Activated T-helper 9 cell treated with anti-CD3 and anti-CD28 coated beads, Interleukin-2, amount 50 U/mL, for 16 hours (primary cell): ENCODE measurements at places on chromosomes 5 and 9.

- no peak for DNase-seq
Measured at GRCh38 chr9:135533674-135534073, 12.3 kb upstream of the OBP2A start.

- no peak for DNase-seq
Measured at GRCh38 chr5:138330813-138331448, 673 bp downstream of the CDC25C start.

GRCh38 chr9:17994695-17995425 is 416.0 kb downstream of the SH3GL2 start:
- DNase-seq: no peak

DNA sequence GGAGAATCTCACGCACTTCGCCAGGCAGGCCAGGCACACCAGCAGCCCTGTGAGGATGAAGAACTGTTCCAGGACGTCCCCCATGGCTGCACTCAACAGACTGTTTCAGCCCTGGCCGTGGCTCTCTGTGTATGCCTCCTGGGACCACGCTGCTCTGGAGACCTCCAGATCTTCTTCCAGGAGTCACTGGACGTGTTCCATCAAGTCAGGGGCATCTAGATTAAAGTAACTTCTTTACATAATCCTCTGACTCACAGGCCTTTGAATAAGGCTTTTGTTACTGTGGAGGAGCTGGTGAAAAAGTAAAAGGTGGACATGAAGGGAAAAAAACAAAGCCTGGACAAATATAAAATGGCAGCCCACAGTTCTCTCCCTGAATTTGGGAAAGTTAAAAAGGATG is at the start of gene HSD17B3:
TSS of gene HSD17B3 (minus strand) at position 156 of the 400 bp plus-strand sequence. CDS start at position 84, 72 bp downstream.
- no peak for DNase-seq

- no peak for DNase-seq
Measured at GRCh38 chr5:137269946-137270345, 229.2 kb downstream of the SPOCK1 start.

GRCh38 chr5:126369083-126369482 is 54.1 kb upstream of the GRAMD2B start:
- DNase-seq: no peak

- DNase-seq: no peak
Measured at GRCh38 chr5:125038477-125038876, 292.0 kb upstream of the ZNF608 start.

- DNase-seq: no peak
Measured at GRCh38 chr5:169650701-169651331, 13.7 kb downstream of the DOCK2 start.

- DNase-seq: no peak
Measured at GRCh38 chr5:135053989-135054388, 20.0 kb upstream of the PITX1 start.

GRCh38 chr5:143217065-143217803 is 186.3 kb downstream of the NR3C1 start:
- DNase-seq: no peak

DNA sequence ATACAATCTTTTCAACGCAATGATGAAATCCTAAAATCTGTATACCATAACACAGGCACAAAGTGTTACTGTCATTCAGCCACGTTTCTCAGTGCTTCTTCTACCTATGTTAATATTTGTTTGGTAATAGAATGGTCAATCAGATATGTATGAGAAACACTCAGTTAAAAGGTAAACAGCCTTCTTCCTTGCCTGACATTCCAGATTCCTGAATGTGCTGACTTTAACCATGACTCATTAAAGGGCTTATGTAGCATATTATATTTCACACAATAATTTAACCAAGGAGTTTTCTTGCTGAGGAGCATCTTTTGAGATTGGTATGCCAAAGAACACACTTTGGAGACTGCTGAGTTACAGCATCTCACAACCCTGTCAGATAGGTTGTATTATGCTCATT is 187.6 kb downstream of the CETN3 start:
- no peak for DNase-seq

- no peak for DNase-seq
Measured at GRCh38 chr5:11504065-11504885, 400.0 kb downstream of the CTNND2 start.

- DNase-seq: no peak
Measured at GRCh38 chr5:56106837-56107236, 112.1 kb upstream of the IL6ST start.

DNA sequence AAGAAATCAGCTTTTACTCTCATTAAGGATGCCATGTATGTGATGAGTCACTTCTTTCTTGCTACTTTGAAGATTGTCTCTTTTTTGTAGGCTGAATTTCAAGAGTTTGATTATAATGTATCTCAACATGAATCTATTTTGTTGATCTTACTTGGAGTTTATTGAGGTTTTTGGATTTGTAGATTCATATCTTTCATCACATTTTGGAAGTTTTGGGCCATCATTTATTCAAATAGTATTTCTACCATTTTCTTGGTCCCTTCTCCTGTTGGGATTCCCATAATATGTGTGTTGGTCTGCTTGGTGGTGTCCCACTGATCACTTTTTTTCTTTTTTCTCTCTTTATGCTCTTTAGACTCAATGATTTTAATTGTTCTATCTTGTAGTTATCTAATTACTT is 116.3 kb downstream of the CNTLN start:
- no peak for DNase-seq

DNA sequence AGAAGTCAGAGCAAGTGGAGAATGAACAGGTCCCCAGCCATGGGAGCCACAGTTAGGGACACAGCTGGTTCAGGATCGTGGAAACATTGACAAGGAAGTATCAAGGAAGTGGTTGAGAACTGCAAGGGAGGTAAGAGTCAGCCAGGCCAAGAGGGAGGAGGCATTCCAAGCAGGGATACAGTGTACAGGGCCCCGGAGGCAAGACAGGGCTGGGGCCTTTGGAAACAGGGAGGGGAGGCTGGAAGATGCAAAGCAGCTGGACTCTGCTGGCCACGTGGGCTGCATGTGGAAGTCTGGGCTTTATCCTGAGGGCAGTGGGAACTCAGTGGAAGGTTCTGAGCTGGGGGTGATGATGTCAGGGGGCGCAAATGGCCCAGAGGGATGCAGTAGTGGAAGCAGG is 14.2 kb downstream of the CCDC180 start:
- DNase-seq: no peak

DNA sequence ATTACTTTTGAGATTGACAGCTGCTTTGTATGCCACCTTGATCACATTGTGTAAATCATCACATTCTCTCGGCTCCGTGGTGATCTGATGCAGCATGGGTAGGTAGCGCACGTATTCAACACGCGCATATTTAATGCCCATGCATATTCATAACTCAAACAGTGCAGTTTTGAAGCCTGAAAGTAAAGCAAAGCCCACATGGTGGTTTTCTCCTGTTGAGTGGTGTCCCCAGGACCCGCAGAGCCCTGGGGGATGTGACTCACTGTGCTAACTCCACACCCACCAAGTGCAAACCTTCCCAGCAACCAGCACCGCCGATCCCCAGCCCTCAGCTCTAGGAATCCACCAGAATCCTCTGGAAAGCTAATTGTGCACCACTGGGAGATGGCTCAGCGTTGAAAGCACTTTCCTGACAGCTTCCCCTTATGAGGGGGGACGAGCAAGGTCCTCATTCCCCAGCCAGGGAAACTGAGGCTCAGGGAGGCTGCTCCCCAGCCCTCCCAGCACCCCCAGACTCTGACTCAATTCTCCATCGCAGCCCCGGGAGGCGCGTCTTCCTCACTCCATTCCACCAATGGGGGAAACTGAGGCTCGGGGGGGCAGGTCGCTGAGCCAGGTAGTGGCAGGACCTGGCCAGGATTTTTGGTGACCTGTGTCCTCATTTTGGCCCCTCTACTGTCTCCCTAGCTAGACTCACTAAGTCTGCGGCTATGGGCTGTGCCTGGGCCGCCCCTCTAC is 46.4 kb downstream of the SARDH start:
- DNase-seq: no peak

DNA sequence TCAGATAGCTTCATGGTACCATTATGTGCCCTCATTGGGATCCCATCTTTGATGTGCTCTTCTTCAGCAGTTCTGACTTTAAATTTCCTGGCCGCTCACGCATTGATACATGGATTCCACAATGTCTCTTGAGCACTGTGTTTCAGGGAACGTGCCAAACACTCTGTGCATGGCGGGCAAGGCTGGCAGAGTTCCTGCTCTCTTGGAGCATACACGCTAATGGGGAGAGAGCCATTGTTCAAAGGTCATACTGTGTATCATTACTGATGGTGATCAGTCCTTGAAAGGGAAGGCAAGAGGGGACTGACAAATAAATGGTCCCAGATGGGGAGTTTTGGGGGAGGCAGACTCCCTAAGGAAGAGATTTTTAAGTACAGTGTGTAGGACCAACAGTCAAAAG is 52.3 kb downstream of the AMBP start:
- no peak for DNase-seq

DNA sequence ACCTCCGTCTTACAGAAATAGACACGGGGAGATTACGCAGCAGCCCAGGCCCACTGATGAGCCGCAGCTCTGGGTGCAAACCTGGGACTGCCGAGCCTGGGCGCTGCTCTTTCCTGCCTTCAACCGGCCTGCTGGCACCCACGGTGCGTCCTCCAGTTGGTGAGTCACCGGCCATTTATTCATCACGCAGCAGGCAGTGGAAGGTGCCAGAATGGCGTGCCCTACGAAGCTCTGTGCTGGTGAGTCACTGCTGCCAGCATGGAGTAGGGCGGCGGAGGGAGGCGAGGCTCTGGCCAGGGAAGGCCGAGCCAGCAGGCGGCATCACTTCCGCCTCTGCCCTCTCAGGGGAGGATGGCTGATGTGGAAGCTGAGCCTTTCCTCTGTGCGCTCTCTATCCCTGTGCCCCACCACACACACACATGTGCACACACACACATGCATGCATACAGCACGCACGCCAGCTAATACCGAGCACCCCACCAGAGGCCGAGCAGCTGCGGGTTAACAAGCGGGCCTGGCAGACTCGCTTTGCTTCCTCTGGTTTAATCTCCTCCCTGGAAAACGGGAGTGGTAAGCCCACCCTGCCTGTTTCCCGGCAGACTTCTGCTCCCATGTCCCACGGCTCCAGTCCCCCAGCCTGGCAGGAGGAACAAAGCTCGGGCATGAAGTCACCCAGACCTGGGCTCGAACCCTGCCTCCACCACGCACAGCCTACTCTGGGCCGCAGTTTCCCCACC is 39.2 kb downstream of the OLFM1 start:
- no peak for DNase-seq

DNA sequence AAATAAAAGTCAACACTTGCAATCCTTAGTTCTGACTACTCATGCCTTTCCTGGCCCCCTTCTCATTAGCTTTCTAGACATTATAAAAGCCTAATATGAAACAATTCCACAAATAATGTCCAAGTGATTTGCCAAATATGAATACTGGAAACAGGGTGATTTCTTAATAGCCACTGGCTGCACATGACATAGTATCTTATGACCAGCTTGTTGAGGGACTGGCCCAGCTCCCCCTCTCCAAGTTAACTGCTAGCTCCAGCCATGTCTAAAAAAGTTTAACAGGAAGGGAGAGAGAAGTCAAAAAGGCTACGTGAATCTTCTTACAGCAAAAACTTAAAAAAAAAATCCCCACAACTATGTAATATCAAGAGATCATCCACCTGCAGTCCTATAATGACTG is 1.5 kb downstream of the CERT1 start:
- no peak for DNase-seq

- DNase-seq: no peak
Measured at GRCh38 chr5:116951219-116951618, 376.6 kb upstream of the SEMA6A start.

DNA sequence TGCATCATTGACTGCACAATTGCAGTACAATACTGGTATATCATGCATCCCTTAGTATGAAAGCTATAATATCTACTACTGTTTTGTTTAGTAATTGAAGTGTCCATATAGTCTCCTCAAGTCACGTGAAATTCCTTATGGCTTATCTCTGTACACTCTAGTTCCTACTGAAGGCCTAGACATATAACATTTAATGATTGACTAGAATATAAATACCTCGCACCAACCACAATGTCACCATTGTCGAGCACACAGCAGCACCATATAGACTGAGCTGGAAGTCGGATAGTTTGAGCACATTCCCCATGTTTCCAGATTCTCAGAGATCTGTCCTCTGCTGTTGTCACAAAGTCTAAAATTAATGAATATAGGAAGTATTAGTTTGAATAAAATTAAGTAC is 21.4 kb downstream of the PLAA start:
- no peak for DNase-seq

DNA sequence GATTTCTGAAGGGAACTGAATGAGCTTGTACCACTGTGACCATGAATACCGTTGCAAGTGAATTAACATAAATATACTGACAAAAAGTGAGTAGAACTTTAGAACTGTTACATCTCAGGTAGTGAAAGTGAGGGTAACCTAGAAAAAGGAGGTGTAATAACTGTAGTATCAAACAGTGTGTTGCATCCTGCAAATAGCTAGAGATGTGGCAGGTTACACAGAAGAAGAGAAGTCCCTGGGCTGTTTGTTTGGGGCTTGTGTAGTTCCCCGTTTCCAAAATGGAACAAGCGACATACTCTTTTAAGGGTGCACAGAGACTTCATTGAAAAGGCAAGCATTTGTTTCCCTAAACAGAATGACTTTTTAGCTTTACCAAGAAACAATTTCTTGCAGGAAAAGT is 214.8 kb downstream of the NR3C1 start:
- no peak for DNase-seq

GRCh38 chr9:20041697-20042081 is 252.9 kb upstream of the SLC24A2 start:
- no peak for DNase-seq

DNA sequence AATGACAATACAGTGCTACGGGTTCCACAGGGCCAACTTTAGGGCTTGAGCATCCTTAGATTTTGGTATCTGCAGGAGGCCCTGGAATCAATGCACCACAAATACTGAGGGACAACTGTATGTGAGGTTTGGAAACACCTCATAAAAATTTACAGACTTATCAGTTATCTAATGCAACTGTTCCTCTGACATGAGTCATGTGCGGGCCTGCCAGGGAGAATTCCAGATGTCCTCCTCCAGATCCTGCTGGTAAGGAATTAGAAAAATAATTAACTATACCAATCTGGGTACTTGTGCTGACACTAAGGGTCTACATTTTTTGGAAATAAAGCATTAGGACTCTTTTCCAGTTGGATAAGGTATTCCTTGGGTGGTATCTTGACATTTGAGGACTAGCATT is 333.3 kb downstream of the ARRDC3 start:
- no peak for DNase-seq

DNA sequence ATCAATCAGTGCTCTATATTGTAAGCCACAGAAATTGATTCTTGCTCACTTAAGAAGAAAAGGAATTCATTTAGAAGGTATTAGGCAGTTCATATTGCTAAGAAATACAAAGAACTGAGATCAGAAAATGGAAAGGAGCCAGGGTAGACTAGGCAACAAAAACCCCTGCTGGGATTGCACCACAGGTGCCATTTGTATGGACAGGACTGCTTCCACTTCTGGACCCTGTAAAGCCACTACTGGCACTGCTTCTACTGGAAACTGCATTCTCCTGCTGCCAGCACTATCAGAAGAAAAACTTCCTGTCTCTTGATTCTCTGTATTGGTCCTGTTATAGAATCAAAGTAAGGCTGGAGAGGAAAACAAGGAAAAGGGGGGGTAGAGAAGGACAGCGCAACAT is 45.9 kb downstream of the CERT1 start:
- DNase-seq: no peak

- peak; percentile 4 for DNase-seq
Measured at GRCh38 chr9:99105152-99106043, 485 bp downstream of the TGFBR1 start.

- DNase-seq: no peak
Measured at GRCh38 chr9:121718084-121718483, 66.7 kb downstream of the DAB2IP start.

GRCh38 chr5:142674531-142675469 is 11.1 kb downstream of the FGF1 start:
- no peak for DNase-seq
